ENCODE measurements at places on chromosomes 13 and 19. TPM values are rescaled to one million over a fixed set of nuclear protein-coding genes. Genes with fewer than 3 reads are reported as not detected.

- H3K27me3 ChIP-seq: no peaks in the 10 kb centered on the region
- peaks cover 23% of the 10 kb centered on the region for H3K36me3 ChIP-seq
- no peak for DNase-seq
- H3K4me3 ChIP-seq: no peak overlapping the region
- H3K27ac ChIP-seq: no peak overlapping the region
Observed at GRCh38 chr13:48398450-48399095, 14.3 kb downstream of the LPAR6 start.

The EPS8L1 gene
- total RNA-seq: 54.0 TPM

DNA sequence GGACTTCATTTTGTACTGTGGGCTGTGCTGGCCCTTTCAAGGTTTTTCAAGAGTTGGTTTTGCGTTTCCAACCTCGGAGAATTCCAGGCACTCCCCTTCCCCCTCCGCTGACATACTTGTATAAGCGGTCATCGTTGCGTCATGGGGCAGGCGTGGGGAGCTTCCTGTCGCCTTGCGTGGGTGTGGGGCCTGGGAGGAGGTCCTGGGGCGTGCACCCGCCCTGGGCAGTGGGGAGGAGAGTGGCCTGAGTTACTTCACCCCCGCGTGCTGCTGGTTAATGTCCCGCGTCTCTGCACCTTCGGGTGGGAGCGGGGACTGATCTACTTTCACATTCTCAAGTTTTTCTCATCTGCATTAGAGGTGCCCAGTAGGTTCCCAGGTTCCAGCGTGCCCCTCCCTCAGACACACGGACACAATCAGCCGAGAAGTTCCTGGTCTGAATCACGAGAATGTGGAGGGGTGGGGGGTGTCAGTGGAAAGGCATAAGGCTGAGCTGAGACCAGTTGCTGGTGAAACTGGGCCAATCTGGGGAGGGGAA, 4.1 kb downstream of the IER2 start:
- peak overlapping the region; percentile 98 for H3K27ac ChIP-seq
- H3K4me3 ChIP-seq: peak overlapping the region; percentile 99
- H3K27me3 ChIP-seq: peaks cover 25% of the 10 kb centered on the region
- H3K4me1 ChIP-seq: peaks cover 13% of the 10 kb centered on the region
- peaks cover 20% of the 10 kb centered on the region for H3K36me3 ChIP-seq

GRCh38 chr13:110238818-110239195, 68.2 kb downstream of the COL4A1 start:
- H3K4me3 ChIP-seq: no peak overlapping the region
- H3K27me3 ChIP-seq: no peaks in the 10 kb centered on the region
- no peak overlapping the region for H3K27ac ChIP-seq

The VSTM1 gene
- total RNA-seq: not detected

DNA sequence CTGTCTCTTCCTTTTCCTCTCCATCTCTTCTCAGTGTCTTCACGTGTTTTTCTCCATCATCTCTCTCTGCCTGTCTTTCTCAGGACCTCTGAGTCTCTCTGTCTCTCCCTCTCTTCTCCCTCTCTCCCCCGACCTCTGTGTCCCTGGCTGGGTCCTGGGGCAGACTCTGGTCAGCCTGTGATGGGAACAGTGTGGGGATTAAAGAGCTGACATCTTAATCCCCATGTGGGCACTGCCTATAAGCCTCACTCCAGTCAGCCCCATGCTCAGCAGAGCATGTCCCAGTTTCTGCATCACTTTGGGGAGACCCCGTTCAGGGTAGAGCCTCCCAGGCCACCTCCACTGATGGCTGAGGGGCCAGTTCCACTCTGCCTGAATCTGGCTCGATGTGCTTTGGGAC, 16.2 kb downstream of the EGLN2 start:
- H3K36me3 ChIP-seq: peaks cover 5% of the 10 kb centered on the region
- peaks cover 41% of the 10 kb centered on the region for H3K4me1 ChIP-seq
- peak overlapping the region; percentile 54 for H3K27ac ChIP-seq
- H3K4me3 ChIP-seq: no peak overlapping the region

The KCNN4 gene
- total RNA-seq: 7.7 TPM
